ENCODE measurements at places on chromosomes 7 and 10.

GRCh38 chr7:116843378-116843777, 19.0 kb upstream of the CAPZA2 start:
- no peak for DNase-seq

- no peak for DNase-seq
These were observed 195.9 kb downstream of the DIP2C start for GRCh38 chr10:493391-494148.

DNA sequence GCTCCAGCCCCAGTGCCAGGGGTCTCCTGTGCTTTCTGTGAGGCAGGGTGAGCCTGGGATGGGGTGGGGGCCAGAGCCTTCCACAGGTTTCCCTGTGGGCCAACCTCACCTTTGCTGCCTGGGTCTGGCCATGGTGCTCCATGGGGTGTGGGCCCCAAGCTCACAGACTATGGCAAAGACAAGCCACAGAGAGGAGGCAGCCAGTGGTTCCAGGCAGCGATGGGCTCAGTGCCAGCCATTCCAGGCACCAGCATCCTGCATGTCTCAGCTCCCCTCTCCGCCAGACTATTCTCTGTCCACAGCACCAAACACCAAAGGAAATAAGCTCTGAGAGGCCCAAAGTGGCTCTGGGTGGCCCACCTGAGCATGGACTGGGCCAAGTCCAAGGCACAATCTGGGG, 133.5 kb downstream of the PTPN20 start:
- no peak for DNase-seq

GRCh38 chr7:155166108-155166507, 96.0 kb downstream of the HTR5A start:
- no peak for DNase-seq

GRCh38 chr10:91311601-91312381, 91.3 kb downstream of the PCGF5 start:
- DNase-seq = no peak

GRCh38 chr7:18421297-18422002, 74.1 kb upstream of the HDAC9 start:
- DNase-seq = no peak

GRCh38 chr10:12097791-12098190, 29.0 kb downstream of the DHTKD1 start:
- DNase-seq = no peak

- DNase-seq = no peak
These were observed 83.3 kb upstream of the DNAJC1 start for GRCh38 chr10:22086730-22087401.

GRCh38 chr10:22022257-22023032, 18.9 kb upstream of the DNAJC1 start:
- peak; percentile 47 for DNase-seq

DNA sequence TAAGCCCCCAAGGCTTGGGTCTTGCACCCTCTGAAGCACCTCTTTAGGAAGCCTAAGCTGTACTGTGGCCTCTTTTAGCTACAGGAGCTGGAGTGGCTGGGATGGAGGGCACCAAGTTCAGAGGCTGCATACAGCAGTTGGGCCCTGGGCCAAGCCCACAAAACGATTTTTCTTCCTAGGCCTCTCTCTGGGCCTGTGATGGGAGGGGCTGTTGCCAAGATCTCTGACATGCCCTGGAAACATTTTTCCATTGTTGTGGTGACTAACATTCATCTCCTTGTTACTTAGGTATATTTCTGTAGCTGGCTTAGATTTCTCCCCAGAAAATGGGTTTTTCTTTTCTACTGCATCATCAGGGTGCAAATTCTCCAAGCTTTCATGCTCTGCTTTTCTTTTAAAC, 375.7 kb upstream of the NPSR1 start:
- no peak for DNase-seq

DNA sequence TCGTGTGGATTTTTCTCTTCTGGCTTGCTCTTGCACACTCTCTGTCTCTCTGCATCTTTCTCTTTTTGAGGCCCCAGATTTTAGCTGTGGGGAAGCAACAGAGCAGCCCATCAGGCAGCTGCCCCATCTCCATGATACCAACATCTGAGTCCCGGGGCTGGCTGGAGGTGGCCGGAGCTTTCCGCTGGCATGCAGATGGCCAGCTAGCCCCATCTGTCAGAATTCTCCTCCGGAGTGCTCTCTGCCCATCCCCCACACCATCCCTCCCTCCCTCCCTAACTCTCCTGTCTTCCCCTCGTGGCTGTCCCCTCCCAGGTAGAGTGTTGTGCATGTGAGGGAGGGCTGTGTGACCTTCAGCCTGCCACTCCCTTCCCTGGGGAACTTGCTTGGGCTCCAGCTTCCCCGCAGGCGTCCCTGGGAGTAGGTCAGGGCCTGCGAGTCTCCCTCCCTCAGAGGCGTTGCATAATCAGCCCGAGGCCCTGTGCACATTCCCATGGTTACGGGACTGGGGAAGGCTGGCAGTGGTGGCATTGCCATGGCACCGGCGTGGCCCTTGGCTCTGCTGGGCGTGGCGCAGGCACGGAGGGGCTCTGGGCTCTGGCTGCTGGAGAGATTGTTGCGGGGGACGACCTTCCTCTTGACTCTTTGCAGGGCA, 24.7 kb downstream of the GHRHR start:
- no peak for DNase-seq

GRCh38 chr7:43278088-43278644, 165.7 kb downstream of the HECW1 start:
- DNase-seq = no peak

GRCh38 chr7:149825567-149826343, 12.4 kb upstream of the ZNF862 start:
- DNase-seq = no peak
